ENCODE measurements at places on chromosomes 2 and 18.
A peak's percentile ranks its signal among the peaks of the same experiment; 100 is the strongest.

DNA sequence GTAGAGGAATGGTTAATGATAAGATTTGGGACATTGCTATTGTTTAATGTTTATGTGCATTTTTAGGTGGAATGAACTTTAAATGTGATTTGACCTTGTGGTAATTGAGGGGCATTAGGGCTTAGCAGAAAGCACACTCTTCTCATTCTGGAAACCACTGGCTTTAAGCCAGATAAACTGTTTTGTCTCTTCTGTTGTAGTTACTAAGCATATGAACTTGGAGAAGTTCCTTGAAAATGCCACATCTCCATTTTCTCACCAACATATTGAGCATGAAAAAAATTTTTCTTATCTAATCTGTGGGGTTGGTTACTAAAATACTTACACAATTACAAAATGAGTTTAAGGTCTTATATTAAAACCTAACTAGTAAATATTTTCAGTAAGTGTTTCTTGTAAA, 70.8 kb upstream of the FSHR start:
- DNase-seq: no peak

DNA sequence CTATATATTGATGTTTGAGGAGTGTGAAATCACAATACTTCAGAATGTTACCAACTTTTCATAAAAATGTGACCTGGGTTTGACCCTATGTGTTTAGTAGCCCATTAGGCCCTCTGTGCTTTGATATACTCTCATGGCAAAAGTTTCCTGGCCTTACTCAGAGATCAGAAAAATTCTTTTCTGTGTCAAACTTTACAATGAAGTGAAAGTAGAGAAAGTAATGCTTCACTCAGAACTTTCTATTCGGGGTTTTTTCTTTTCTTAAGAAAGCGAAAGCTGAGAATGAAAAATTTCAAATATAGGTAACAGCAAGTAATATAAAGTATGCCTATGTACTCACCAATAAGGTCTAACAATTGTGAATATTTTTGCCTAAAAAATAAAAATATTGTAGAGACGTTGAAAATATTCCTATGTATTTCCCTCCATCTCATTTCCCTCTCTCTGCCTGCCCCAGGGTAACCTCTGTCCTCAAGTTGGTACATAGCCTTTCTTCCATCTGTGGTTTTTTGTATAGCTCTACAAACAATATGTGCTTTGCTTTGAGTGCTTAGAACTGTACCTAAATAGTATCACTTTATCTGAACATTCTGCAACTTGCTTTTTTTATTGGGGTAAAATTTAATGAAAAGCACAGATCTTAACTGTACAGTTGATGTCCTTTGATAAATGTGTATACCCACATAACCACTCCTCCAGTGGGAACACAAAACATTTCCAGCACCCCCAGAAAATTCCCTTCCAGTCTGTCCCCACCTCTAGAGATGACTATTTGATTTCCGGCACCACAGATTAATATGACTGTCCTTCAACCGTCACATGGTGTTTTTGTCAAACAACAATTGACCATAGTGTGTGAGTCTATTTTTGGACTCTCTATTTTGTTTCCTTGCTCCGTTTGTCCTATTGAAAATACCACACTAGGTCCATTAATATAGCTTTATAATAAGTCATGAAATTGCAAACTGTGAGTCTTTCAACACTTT, 10.3 kb upstream of the ACKR3 start:
- no peak for DNase-seq

DNA sequence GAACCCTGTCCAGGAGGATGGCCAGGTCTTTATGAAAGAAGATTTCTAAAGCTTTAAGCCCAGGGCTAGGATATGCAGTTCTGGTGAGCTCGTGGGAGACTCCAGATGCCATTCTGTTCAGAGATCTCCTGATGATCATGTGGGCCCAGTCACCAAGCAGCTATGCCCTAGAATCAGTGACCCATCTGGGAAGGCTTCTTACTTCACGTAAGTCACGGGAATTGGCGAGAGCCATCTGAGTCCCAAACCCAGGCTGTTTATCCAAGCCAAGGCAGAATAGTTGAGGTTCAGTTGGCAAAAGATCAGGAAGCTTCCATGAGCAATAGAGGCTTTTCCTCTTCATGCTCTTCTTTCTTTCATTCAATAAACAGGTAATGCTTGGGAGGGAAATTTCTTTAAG, 23.9 kb downstream of the ANTXR1 start:
- DNase-seq: no peak

DNA sequence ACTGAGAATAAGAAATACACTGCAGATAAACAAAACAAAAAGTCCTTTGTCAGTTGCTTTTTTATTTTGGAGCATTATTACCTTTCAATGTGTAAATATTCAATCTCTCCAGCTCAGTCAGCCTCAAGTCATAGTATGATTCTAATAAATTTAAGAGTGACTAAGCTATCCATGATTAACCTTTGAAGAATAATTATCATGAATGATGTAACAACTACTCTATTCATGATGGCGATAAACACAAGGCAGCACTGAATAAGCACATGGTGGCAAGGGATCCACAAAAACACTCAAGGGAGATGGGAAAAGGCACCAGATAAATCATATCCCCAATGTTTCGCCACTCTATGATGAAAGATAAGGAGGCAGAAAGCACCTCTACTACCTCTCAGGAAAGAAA, 67.0 kb downstream of the MAP4K3 start:
- no peak for DNase-seq

DNA sequence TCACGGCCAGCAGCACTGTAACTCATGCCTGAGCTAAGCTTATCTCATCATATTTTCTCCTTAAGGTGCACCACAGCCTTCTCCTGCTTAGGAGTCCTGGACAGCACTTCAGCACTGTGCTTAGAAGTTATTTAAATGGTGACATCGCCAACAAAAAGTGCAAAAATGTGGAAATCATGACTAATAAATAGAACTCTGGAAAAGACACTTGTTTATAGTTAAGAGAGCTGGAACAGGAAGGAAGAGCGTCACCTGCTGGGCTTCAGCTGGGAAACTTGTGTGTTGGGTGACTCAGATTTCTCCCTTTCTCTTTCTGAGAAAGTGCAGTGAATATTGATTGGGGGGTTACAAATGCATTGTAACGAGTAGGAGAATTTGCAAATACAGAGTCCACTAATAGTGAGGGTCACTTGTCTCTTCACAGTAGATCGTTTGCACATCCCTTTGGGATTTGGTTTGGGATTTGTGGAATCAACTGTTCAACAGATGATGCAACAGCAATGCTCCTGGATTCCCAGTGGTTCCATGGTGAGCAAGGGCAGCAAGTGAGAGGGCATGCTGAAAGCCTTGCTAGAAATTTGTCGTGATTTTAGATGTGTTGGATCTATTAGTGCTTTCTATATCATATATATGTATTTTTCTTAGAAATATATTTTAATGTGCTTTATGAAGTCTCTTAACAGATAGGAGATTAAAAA, 84.2 kb downstream of the DOK6 start:
- no peak for DNase-seq

GRCh38 chr2:7725171-7725849, 808.1 kb downstream of the RNF144A start:
- peak; percentile 25 for DNase-seq

DNA sequence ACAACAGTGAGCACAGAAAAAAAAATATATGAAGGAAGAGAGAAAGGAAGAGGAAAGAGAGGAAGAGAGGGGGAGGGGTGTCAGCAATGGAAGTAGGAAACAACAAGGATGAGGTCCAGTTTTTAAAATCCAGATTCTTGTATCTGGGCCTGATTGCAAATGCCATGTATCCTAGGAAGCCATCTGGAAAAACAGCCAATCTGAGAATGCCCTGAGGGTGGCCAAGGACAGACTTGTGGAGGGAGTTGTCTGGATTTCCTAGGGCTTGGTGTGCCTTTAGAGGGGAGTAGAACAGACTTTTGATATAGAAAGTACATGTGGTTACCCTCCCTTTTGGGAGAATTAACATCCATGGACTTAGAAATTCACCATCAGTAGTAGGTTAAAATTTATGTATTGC, 47.1 kb downstream of the PRKCE start:
- DNase-seq: no peak

GRCh38 chr2:33022395-33022985, 75.7 kb downstream of the LTBP1 start:
- DNase-seq: no peak

DNA sequence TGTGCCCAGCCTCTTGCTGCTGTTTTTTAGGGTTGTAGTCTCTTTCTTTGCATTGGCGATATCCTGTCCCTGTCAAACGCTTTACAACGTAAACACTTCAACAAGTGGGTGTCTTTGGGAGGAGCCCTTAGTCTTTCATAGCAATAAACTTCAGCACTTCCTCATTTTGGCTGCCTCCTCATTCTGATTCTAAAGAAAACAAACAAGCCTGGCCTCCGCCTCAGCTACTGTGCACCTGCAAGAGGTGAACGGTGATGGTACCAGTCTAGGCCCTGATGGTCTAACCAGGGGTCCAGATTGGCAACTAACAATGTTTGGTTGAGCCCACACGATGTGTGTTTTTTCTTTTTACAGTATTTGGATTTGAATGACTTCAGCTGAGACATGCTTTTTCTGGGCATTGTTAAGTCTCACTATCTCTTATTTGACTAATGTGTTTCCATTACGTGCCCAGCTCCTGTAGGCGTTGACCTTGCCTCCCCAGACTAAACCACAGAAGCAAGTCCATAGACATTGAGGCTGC, 53.2 kb upstream of the CUL3 start:
- peak; percentile 67 for DNase-seq

GRCh38 chr18:70288171-70288850, 534 bp upstream of the SOCS6 start:
- DNase-seq: peak; percentile 53

GRCh38 chr18:59420244-59420643, 61.2 kb upstream of the LMAN1 start:
- DNase-seq: no peak

GRCh38 chr2:19736191-19736831, 165.5 kb downstream of the TTC32 start:
- DNase-seq: no peak

DNA sequence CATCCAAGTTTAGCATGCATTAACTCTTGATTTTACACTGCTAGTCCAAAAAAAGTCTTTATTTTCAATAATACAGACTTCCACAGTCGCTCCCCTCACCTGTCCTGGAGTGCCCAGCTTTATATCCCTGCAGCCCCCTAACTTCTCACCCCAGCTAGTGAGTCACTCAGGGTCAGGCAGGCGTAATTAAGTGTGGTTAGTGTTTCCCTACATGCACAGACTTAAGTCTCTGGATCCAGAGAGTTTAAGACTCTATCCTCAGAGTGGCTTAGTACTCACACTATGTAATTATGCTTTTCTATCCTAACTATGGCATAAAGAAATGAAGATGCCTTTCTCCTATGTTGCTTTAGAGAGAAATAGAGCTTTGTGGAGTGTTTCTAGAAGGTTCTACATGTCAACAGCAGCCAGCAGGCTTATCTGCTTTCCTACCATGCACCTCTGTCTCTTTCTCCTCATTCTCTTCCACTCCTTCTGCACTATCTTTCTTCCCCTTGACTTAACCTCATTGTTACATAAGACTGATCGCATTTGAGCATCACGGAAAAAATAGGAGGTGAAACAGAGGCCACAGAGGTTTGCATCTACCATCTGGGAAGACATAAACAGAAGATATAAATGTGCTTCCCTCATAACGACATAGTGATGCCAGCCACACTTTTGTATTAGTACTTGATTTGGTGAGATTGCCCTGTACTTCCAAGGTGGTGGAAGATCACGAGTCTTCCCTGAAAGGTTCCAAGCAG, 34.4 kb upstream of the PMAIP1 start:
- no peak for DNase-seq

DNA sequence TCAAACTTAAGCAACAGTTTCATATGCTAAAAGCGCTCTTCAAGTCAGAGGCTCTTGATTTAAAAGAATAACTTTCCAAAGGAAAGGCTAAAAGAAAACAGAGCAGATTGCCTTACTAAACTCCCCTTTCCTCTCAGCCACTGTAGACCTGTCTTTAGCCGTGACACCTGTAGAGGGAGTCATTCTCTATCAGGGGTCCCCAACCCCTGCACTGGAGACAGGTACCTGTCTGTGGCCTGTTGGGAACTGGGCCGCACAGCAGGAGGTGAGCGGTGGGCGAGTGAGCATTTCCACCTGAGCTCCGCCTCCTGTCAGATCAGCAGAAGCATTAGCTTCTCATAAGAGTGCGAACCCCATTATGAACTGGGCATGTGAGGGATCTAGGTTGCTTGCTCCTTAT, 9.6 kb downstream of the SLC14A1 start:
- DNase-seq: no peak

DNA sequence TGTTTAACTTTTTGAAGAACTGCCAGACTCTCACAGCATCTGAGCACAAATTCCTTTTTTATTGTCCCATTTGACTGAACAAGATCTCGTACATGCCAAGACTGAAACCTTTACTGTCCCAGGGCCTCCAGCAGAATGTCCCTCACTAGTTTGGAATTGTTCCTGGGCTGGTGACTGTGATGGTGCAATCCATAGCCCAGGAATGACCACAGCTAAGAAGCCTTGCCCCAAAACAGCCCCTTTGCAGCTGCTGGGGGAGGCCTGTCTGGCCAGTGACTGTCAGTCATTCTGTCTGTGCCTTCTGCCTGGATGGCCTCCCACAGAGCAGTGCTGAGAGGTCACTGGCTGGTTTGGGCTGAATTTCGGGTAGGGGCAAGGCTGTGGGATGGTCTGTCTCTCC, 184.5 kb upstream of the MSH6 start:
- no peak for DNase-seq

GRCh38 chr18:28183418-28184078, 6.6 kb upstream of the CDH2 start:
- no peak for DNase-seq

GRCh38 chr2:144470334-144470733, 49.6 kb downstream of the ZEB2 start:
- DNase-seq: no peak
